ENCODE measurements at places on chromosomes 1 and 21. TPM values are rescaled to one million over a fixed set of nuclear protein-coding genes. Genes with fewer than 3 reads are reported as not detected.

DNA sequence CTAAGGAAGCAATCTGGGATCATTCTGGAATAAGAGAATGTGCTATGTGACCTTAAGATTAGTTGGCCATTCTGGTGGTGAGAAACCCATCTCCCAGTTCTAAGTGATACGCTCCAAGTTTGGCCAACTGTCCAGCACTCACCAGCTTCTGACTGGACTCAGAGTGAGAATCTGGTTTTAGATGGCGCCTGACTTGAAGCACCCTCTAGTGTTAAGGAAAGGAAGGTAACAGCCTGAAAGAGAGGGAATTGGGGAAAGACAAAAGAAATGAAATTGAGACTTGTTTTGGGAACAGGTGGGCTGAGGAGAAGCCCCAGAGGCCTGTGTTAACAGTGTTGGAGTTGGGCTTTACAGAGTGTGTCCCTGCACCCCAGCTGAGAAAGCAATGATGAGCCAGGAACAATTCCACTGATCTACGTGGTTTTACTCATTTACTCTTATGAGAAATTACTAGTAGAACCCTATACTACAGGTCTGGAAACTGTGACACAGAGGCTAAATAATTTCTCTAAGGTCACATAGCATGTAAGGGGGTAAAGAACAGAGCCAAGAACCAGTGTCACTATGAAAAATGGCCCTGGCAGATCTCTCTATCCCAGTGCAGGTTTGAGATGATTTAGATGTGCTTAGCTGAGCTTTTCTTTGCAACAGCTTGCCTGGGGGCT, 9.3 kb upstream of the FCAMR start:
- no peak for DNase-seq
- H3K27ac ChIP-seq: no peak overlapping the region
- no peaks in the 10 kb centered on the region for H3K36me3 ChIP-seq
- no peaks in the 10 kb centered on the region for H3K27me3 ChIP-seq
- no peaks in the 10 kb centered on the region for H3K4me1 ChIP-seq

DNA sequence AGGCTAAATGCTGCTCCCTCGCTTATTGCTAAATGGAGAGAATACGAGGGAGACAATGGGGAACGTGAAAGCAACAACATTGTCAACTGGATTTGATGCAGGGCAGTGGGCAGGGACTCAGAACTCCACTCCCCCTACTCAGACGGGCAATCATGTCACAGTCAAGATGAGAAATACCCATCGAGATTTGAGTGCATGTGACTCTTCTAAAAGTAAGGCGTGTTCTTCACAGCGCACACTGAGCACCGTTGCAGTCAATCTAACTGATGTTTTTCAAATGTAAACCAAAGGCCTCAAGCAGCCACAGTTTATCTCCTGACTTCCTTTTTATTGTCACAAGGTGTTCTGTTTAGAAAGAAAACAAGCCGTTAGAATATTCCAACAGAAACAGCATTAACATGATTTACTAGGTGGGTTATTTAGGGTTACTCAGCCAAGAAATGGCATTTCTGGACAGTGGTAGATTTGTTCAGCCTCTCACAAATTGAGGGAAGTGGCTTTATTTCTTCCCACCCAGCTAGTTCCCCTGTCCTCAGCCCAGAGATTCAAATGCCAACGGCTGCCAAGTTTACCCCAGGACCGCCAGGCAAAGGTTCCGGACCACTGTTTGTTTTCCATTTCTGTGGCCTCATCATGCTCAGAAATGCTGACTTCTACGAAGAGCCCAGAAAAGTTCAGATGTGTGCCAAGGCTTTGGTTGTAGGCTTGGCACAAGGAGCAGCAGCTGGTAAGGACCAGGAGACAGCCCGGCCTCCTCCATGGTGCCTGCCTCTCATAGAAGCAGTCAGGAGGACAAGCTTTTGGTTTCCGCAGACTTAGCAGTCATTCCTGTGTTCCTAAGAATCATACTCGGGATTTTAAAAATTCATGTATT, 171.4 kb downstream of the KIF26B start:
- no peaks in the 10 kb centered on the region for H3K36me3 ChIP-seq
- no peaks in the 10 kb centered on the region for H3K27me3 ChIP-seq
- DNase-seq: no peak

DNA sequence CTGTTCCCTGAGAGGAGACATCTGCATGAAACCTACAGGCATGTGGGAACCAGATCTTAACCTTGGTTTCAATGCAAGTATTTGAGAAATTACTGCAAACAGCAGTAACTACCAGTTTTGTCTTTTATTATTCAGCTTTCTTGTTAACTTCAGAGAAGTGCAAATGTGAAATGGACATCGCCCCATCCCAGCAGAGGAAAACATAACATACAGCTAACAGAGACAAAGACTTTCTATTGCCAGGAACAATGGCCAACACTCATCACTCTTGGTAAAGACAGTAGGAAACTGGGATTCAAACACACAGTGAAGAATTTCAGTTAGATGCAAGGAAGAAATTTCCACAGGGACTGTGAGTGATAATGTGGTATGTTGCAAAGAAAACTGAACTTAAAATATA, 115.1 kb downstream of the SLC30A10 start:
- no peak overlapping the region for H3K27ac ChIP-seq
- no peaks in the 10 kb centered on the region for H3K36me3 ChIP-seq
- H3K4me3 ChIP-seq: no peak overlapping the region
- no peak for DNase-seq

DNA sequence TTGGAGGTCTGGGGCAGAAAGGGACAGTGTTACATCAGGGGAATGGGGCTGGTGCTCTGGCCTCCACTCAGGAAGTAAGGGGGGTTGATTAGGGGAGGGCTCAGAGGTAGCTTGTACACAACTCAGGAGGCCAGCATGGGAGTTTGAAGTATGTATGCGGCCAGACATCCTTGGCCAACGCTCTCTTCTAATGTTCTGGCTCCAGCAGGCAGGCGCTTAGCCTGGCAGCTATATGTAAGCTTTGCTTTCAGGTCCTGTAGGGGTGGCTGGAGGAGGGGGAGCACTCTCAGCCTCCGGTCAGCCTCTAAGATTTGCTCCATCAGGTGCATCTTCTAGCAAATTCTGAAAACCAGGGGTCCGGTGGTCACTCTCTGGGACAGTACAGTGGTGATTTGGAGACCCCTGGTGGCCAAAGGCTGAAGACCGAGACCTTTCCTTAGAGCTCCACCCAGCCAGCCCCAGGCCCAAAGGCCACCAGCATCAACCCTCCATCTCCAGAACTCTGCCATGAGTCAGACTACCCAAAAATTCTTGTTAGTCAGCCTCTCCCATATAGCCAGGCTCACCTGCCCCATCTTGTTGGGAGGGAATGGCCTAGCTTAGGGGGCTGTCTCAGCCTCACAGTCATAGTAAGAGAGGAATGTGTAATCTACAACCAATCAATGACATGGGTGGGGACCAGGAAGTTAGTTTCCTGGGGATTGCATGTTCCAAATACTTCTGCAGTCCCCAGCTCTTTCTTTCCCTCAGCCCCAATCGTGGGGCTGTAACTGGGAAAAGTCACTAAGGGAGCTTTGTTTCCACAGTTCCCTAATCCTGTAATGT, 9.7 kb upstream of the COL8A2 start:
- DNase-seq: peak; percentile 67
- no peaks in the 10 kb centered on the region for H3K4me1 ChIP-seq
- H3K27ac ChIP-seq: no peak overlapping the region
- peaks cover 28% of the 10 kb centered on the region for H3K36me3 ChIP-seq
- H3K4me3 ChIP-seq: no peak overlapping the region

ZBTB48 gene
- polyA plus RNA-seq: 16.8 TPM
